ENCODE measurements at places on chromosomes 16 and 17. TPM values are rescaled to one million over a fixed set of nuclear protein-coding genes. Genes with fewer than 3 reads are reported as not detected.

DNA sequence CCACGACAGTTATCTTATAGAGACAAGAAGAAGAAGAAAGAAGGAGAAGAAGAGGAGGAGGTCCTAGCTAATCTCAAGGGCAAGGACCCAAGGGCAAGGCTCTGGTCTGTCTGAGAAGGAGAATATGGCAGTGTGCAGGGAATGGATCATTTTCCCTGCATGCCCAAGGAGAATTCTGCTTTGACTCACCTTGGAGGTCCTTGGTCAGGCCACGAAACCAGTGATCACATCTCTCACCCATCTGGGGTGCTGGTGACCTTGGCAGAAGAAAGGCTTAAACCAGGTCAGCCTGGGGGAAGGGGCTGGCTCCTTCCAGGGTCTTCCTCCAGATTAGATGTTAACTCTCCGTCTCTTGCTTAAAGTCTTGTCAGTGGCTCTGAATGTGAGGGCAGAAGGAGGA lies 1.6 kb upstream of the FMNL1 start:
- no peak for DNase-seq

- peak; percentile 59 for DNase-seq
Observed at GRCh38 chr17:40281663-40282062, 6.0 kb upstream of the CDC6 start.

DNA sequence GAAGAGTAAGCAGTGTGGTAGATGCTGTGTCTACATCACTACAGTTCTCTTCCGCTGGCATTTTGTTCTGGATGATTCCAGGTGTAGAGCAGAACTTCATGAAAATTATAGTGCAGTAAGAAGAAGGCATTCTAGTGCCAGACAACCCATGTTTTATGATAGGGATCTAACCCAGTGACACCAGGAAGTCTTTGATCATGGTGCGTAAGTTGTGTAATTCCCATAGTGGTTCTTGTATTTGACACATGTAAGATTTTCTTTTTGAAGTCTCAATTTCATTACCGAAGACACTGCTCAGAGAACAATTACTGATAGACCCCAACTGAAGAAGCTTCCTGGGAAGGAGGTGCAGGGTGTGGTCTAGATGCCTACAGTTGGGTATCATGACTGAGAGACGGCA lies 356.9 kb downstream of the CA10 start:
- no peak for DNase-seq

DNA sequence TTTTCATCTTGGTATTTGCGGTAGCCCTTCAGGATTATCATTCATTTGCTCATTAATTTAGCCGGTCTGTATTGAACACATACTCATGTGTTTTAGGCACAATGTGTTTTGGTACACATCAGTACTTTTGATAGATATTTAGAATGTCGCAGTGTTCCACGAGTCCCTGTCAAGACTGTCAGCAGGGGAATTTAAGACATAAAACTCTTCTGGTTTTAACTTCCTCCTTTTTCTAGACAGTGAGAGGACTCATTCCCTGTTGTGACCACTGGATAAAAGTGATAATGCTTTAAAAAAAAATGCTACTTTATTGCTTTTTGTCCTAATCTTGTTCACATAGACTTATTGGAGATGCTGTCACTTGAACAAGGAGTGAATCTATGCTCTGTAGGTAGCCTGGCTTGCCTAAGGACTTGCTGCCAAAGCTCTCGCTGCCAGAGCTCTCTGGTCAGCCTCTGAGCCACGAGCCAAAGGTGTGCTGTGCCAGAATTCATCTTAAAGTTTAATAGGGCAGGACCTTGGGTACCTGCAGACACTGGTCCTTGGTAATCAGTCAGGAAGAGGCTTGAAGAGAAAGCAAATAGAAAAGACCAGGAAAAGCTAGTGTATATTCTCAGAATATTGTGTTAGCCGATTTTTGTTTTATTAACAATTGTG lies 5.4 kb downstream of the DCAF7 start:
- no peak for DNase-seq

IRX3 gene
- 0.12 TPM for total RNA-seq

KCNH4 gene
- 0.09 TPM for total RNA-seq

SCARF1 gene
- total RNA-seq, result 2.0 TPM

OR3A3 gene
- not detected for total RNA-seq
